NCI-H2171 treated with DMSO at 0.1 percent for 48 hours (cell line): ENCODE measurements at places on chromosomes 3 and 15.
A peak's percentile ranks its signal among the peaks of the same experiment; 100 is the strongest.

DNA sequence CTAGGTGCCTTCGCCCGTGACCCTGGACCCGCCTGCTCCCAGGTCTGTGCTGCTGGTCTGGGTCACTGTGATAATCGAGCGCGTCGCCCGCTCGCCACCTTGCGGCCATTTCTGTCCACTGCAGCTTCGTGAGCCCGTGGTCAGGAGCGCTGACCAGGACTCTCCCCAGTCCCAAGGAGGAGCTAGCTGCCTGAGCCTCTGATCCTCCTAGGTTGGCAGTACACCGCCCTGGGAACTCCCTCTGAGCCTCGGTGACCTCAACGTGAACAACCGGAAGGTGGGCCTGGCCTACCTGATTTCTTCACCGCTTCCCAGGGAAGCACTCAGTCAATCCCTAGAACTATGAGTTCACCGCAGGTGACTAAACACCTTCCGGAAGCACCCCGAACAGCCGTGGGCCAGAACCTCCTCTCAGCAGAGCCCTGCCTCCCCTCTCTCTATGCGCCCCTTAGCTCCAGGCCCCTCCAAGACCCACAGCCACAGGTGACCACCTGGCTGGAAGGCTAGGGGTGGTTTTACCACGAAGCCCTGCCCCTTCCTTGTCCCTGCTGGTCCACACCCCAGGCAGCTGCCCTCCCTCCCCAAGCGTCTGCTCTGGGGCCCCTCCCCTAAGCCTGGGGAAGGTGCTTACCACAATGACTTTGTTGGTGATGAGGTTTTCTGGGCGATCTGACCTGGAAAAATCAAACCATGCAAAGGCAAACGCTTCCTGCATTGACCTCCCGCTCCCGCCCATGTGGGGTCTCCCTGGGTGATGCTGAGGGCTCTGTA is 9.7 kb downstream of the PLA2G4D start:
- no peak for DNase-seq

DNA sequence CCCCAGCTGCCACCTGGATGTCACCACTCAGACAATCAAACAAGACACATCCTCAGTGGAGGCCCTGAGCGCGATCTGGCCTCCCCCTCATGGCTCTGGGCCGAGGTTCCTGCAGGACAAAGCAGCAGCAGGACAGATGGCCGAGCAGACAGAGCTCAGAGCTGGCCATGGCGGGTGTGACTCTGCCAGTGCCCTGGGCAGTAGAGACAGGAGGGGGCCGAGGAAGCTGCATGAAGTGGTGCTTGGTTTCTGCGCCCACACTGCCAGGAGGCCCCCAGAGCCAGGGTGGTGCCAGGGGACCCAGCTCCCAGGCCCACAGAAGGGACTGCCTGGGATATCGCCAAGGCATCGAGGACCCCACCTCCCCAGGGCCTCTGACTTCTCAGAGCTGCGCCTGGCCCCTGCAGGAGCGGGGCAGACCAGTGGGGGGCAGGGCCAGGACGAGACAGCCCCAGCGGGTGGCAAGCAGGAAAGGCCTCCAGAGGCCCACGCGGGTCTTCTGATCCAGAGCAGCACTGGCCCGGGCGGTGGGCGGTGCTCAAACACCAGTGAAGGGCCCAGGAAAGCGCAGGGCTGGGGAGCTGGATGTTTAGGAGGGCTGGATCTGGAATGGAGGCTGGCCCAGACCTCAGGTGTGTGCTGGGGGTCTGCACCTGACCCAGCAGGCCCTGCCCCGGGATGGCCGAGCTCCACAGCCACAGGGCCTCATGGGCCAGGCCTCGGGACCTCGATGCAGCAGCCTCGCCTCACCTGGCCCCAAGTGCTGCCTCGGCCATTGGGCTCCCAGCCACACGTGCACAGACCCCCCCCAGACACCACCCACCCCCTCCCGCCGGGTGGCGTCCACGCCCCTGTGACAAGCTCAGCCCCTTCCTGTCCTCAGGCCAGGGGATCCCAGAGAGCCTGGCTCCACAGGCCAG is 76.0 kb downstream of the GOLGA8G start:
- no peak for DNase-seq

DNA sequence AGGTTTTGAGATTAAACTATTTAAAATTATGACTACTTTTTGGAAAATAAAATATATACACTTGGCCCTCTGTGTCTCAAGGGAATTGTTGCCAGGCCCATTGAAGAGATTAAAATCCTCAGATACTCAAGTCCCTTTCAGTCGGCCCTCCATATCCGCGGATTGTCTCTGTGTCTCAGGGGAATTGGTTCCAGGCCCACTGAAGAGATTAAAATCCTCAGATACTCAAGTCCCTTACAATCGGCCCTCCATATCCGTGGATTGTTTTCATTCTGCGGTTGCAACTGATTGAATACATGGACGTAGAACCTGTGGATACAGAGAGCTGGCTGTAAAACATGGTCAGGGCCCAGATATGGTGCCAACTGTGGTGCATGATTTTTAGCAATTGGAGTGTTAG is 15.7 kb upstream of the LRCH3 start:
- DNase-seq: no peak

- no peak for DNase-seq
Observed at GRCh38 chr15:42800731-42801474, 64.0 kb upstream of the CDAN1 start.

GRCh38 chr3:129356756-129357425 is 71.5 kb downstream of the EFCAB12 start:
- DNase-seq: no peak

GRCh38 chr15:93020976-93021772 is 67.8 kb downstream of the RGMA start:
- DNase-seq: no peak

GRCh38 chr3:184259396-184259877 is 1.9 kb downstream of the CAMK2N2 start:
- no peak for DNase-seq

- no peak for DNase-seq
Observed at GRCh38 chr3:184498986-184499606, 62.5 kb upstream of the EPHB3 start.

DNA sequence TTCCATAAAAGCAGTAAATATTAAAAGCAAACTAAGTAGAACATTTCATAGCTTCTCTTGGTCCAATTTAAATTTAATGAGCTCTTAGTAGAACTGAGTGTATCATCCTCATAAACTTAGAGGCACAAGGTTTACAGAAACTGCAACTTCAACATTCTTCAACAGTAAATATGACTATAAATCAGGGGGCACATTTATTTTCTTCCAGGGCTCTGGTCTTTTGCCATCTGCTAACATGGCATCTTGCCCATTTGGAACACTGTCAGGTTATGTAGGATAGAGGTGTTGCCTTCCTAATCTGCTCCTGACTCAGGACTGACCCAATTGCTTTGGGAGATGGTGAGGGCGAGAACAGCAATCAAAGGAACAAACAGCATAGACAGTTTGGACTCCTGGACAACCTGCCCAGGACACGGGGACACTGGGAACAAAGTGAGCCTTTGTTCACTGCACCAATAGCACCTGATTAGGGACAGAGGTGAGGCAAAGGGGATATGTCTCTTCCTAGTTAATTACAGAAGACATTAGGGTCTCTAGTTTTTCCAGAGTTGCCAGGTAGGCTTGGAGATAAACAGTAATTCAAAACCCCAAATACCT is 610.2 kb upstream of the ROBO2 start:
- peak; percentile 68 for DNase-seq

GRCh38 chr3:169575381-169575780 is 88.1 kb downstream of the MECOM start:
- DNase-seq: no peak
